ENCODE measurements at places on chromosomes 5 and 9.

GRCh38 chr5:108143581-108143980 is 238.3 kb downstream of the FBXL17 start:
- peak; percentile 75 for DNase-seq

DNA sequence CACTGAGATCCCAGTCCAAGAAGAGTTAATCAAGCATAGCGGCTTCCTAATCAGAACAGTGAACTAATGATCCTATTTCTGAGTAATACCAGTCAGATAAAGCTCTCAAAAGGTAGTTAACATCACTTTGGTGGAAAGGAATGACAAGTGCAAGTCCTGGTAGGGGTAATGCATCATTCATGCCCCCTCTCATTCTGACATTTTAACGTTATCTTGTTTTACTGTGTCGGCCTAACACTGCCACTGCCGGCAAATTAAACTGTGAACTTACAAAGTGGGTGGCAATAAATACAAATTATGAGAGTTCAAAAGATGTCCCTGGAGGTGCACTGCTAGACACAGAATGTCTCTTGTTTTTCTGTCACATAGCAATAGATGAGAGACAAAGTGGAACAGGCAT is 131.6 kb downstream of the EBF1 start:
- no peak for DNase-seq

DNA sequence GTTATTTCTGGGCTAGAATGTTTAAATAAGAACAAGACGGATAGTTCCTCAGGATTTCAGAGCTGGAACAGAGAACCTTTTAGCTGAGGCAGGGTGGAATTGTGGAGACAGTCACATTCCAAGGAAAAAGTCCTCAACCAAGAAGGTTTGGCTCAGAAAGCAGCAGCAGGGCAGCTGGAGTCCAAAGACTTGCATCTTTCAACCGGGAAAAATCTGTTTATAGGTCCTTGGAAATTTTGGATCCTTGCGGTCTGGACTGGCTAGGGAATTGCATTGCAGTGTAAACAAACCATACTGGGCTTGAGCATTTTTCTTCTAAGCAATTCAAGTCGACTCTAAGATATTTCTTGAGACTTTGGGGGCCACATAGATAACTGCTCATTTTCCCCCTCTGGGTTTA is 40.8 kb upstream of the HMHB1 start:
- peak; percentile 45 for DNase-seq

DNA sequence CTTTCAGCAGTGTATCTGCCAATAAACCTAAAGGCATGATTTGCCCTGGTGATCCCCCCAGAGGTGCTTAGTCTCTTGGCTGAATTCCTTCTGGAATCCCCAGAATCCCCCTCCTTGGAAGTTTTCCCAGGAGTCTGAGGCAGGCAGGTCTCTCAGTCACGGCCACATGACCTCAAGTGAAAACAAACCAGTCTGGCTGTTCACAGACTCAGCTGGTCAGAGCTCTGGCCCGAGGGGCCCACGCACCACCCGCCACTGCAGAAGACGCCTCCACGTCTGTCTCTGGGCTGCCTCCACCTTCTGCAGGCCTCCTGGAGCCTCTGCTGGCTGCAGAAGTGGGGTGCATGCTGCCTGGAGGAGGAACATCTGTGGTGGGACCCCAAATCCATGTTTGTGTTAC is 52.5 kb downstream of the HRH2 start:
- DNase-seq = no peak

- DNase-seq = peak; percentile 35
Measured at GRCh38 chr9:2050236-2050635, 35.1 kb downstream of the SMARCA2 start.

DNA sequence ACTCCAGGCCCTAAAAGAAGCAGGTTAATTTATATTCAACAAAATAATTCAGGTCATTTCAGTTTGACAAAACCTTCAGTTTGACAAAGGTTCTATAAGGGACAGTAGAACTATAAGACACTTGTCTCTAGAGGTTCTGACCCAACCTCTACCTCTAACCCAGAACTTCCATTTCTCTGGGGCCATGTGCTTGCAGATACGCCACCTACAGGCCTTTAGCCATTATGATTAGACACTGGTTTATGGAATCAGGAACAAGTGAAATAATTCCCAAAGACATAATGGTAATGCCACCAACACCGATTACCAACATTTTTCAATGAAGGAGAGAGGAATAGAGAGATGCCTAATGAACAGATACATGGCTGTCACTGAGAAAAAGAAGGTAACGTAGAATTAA is 733.9 kb downstream of the PRELID2 start:
- peak; percentile 7 for DNase-seq

- DNase-seq = no peak
Measured at GRCh38 chr5:38596981-38597380, 40.5 kb upstream of the LIFR start.

- no peak for DNase-seq
Measured at GRCh38 chr5:171911152-171911551, 95.3 kb downstream of the FBXW11 start.

DNA sequence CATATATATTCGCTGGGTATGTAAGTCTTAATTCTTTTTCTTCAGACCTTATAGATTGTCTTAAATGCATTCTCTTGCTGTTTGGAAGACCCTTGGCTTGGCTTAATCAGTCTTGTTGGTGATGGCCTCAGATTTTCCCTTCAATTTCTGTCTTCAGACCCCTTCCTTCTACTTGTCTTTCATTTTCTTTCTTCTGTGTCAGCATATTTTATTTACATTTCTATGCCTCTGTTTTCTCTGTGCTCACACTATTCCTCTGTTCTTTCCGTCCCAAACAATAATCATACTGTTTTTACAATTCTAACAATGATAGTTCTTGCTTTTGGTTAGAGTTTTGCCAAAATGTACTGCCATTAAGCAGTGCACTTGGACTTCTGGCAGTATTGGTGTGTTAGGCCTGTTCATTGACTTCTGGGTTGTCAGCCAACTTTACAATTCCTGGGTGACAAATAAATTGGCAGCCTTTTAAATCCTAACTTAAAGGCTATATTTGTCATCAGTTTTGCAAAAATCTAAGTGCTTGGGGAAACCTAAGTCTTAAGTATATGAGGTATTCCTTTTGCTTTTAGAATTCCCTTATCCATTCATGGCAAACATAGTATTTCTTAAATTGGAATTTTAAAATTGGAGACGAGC is 8.0 kb downstream of the SRFBP1 start:
- peak; percentile 43 for DNase-seq

GRCh38 chr9:1050125-1050895 is at the start of gene DMRT2:
Gene DMRT2 (plus strand): TSS chr9:1050357. CDS start chr9:1051614, 1,257 bp downstream.
- peak; percentile 43 for DNase-seq

DNA sequence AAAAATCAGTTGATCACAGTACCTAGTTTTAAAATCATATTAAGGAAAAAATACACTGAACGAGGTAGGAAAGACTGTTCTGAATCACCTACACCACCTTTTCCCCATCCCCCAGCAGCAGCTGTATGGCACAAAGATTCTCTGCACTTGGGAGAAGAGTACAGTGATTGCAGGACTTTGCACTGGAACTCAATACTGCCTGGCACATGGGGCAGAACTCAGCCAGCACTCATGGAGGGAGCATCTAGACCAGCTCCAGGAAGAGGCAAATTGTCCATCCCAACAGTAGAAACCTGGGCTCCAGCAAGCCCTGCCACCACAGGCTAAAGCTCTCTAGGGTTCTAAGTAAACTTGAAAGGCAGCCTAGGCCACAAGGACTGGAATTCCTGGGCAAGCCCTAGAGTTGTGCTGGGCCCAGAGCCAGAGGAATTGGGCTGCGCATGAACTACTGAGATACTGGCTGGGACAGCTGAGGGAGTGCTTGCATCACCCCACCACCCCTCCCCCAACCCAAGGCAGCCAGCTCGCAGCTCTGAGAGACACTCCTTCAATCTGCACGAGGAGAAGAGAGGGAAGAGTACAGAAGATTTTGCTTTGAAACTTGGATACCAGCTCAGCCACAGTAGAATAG is 654.4 kb upstream of the CDH6 start:
- no peak for DNase-seq

DNA sequence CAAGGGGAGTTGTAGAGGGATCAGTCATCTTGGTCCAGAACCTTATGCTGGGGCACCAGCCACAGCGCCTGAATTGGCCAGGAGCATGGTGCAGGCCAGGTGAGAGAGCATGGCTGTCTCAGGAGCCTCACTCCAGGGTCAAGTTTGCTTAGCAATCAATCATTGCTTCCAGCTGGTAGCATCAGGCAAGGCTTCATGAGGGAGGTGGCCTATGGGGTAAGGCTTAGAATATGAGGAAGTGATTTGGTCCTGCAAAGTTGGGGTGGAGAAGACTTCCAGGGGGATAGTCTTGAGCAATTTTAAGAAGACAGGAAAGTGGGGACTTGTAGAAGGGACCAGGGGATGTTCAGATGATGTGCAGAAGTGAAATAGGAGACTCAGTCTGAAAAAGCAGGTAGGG is 53.9 kb upstream of the PITX1 start:
- no peak for DNase-seq

GRCh38 chr5:107601076-107601475 is 69.7 kb downstream of the EFNA5 start:
- DNase-seq = no peak

DNA sequence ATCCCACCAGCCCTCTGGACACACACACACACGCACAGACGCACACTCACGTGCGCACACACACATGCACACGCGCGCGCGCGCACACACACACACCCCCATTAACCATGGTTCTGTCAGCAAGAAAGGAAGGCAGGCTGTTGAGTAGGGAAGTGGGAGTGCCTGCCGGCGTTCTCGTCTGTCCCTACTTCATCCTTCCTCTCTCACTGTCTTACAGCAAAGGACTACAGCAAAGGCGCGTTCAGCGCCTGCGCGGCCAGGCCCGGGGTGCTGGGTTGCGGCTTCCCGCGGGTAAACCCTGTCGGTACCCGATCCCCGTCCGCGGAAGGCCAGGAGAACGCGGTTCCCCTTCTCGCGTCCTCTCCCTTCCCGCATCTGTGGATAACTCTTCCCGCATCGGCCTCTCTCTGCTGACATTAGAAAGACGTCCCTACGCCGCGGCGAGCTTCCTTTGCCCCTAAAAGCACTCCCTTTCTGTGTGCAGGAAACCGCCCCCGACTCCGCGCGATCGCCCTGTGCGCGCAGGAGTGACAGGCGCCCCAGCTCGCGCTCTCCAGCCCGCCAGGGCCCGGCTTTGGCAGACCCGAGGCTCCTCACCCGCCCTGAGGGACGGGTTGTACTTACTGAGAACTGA is 219.2 kb downstream of the AGTPBP1 start:
- DNase-seq = peak; percentile 54

DNA sequence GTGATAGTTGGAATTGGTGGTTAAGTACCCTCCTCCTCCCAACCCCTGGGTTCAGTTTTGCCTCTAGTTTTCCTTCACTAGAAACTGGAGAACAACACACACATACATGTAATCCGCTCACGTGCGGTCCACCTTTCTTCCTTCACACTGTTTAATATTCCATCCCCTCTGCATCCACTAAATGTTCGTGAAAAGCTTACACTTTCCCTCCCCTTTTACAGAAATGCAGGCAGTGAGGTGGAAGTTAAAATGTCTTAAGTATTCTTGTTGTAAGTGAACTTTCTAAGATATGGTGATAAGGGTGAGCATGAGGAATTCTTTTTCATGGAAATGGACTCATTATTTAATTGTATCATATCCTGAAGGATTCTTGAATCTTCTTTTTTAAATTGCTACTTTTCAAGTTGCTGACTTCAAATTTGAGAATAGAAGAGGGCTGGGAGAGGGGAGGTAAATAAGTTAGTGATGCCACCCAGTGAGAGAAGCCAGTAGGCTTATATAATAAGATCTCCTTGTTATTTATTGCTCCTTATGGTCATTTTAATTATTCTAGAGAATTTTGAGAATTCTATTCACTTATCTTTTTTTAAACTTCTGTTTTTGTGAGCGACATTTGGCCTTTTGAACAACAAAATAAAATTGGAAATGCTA is 90.2 kb downstream of the TLE4 start:
- no peak for DNase-seq

DNA sequence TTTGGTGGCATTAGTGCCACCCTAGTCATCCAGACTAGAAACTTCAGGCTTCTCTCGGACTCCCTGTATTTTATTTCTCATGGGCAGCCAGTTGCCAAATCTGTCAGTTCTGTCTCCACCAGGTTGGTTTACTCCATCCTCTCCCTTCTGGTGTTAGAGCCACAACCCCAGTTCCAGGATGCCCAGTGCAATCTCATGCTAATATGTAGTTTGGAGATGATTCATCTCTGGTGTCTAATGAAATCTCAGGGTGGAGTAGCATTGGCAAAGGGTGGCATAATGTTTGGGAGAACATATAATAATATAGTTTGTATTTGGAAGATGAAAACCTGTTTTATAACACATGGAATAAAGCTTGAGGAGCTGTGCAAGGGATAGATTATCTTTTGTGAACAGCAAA is 30.2 kb downstream of the SLC46A2 start:
- DNase-seq = no peak

DNA sequence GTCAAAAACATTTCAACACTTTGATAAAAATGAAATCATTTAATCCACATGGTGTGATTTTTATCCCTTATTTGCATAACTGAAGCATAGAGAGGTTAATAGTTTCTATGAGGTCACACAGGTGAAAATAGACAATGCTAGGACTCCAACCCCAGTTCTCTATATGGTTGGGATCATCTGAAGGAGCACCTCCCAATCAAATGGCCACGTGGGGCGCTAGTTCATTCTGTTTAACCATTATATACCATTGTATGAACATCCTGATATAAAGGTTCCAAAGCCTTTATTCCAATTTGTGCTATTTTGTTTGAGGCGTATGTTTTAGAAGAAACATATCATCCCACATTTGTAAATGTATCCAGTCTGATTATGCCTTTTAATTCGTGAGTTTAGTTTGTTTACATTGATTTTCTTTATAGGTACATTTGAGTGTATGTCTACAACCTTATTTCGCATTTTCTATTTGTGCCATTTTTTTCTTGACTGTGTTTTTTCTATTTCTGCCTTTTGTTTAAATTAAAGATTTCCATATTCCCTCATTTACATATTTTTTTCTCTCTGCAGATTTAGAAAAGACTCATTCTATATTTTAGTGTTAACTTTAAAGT is 1092.0 kb downstream of the MAT2B start:
- DNase-seq = no peak

DNA sequence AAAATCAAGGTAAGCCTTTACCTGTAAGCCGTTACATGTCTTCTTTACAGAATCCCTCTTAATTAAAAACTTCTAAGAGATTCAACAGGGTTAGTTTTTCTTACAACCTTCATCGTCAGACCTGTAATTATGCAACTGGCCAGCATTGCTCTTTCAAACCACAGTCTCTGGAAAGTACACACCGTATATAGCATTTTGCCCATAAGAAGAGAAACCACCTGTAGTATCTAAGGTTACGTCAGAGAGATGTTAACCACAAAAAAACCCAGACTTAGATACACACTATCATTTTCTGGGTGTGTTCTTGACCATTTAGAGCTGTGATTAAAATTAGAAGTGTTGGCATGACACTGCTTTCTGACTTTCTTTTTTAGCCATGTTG is 140.0 kb downstream of the MUSK start:
- no peak for DNase-seq

DNA sequence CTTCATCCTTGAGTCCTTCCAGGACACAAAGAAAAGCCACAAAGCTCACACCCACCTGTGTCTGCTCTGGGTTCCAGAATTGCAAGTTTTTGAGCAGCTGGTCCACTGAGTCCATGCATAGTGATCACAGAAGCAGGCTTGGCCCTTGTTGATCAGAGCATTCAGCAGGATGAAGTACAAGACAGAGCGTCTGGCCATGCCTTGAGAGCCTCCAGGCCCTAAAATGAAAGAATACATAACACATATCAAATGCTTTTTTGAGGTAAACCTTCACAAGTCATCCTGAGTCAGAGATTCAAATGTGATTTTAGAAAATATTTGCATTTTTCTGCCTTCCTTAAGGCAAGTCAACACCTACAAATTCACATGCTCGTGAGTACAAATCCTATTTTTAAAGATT is 10.3 kb downstream of the C6 start:
- no peak for DNase-seq

GRCh38 chr9:124618476-124618875 is 111.3 kb upstream of the NR5A1 start:
- DNase-seq = peak; percentile 33
